Skeletal muscle tissue (tissue), 5 donors: ENCODE measurements at places on chromosomes 3 and 15. TPM values are rescaled to one million over a fixed set of nuclear protein-coding genes. Genes with fewer than 3 reads are reported as not detected.

Gene SST
- not detected for total RNA-seq

Gene STRA6
- total RNA-seq, result 1.0 TPM

Gene SLCO2A1
- 0.52 TPM for total RNA-seq

Gene AADACL2
- not detected for total RNA-seq

Gene RAF1
- 131 TPM for total RNA-seq

Gene ESYT3
- 14.1 TPM for total RNA-seq

Gene SIN3A
- 40.7 TPM for total RNA-seq

Gene INTS14
- total RNA-seq, result 24.5 TPM

Gene KIF23
- 13.0 TPM for total RNA-seq

Gene WDR93
- not detected for total RNA-seq

Gene CHRM5
- not detected for total RNA-seq

Gene GOLGA8G
- total RNA-seq, result not detected

Gene IL1RAP
- total RNA-seq, result 10.4 TPM

Gene LAMB2
- 601 TPM for total RNA-seq

Gene STRIT1
- total RNA-seq, result 1.0 TPM

Gene CKMT1B
- under 0.01 TPM for total RNA-seq

Gene LEKR1
- total RNA-seq, result 0.52 TPM

Gene CLEC3B
- total RNA-seq, result 129 TPM

Gene WDR49
- 5.7 TPM for total RNA-seq

Gene STXBP5L
- total RNA-seq, result not detected

Gene ANKRD63
- total RNA-seq, result not detected

Gene NDUFB4
- 52.7 TPM for total RNA-seq

Gene TEX55
- not detected for total RNA-seq

Gene RGMA
- 5.7 TPM for total RNA-seq

Gene WDR53
- 6.8 TPM for total RNA-seq

Gene SLC9C1
- total RNA-seq, result 1.0 TPM

Gene CAMK2N2
- not detected for total RNA-seq

Gene RAD54L2
- 18.3 TPM for total RNA-seq

Gene HIGD2B
- not detected for total RNA-seq

Gene DUOX2
- total RNA-seq, result under 0.01 TPM

Gene CALML4
- total RNA-seq, result 2.6 TPM

Gene IRAK2
- 1.6 TPM for total RNA-seq

Gene SENP7
- 33.4 TPM for total RNA-seq

Gene CCDC39
- not detected for total RNA-seq

Gene NRG4
- total RNA-seq, result not detected

Gene KLHL40
- 179 TPM for total RNA-seq

Gene GOLGA8M
- total RNA-seq, result 1.0 TPM

Gene XCR1
- not detected for total RNA-seq

Gene ITIH1
- total RNA-seq, result under 0.01 TPM

Gene KBTBD12
- 13.6 TPM for total RNA-seq

Gene SENP8
- total RNA-seq, result 2.1 TPM

Gene ILDR1
- not detected for total RNA-seq

Gene CPNE4
- total RNA-seq, result not detected

Gene TMCC1
- total RNA-seq, result 65.8 TPM

Gene GPR87
- not detected for total RNA-seq

Gene ZNF774
- total RNA-seq, result 2.1 TPM

Gene NR1I2
- under 0.01 TPM for total RNA-seq

Gene GALNT15
- 3.7 TPM for total RNA-seq

Gene FRMD5
- 3.7 TPM for total RNA-seq

Gene CYP19A1
- total RNA-seq, result 0.52 TPM

Gene IVD
- total RNA-seq, result 33.4 TPM

Gene GOLGA8R
- total RNA-seq, result 3.1 TPM

Gene GOLGA6A
- 1.0 TPM for total RNA-seq

Gene TMEM115
- total RNA-seq, result 24.5 TPM

Gene MNS1
- 0.52 TPM for total RNA-seq

Gene MORC1
- total RNA-seq, result not detected

Gene LDHAL6B
- total RNA-seq, result not detected
